Activated gamma-delta T cell treated with anti-CD3 and anti-CD28 coated beads, Interleukin-2, amount 50 U/mL, for 16 hours (primary cell): ENCODE measurements at places on chromosomes 4 and X.

- DNase-seq, result no peak
Observed at GRCh38 chr4:165926307-165926706, 53.3 kb downstream of the TLL1 start.

GRCh38 chrX:34658326-34658725 is 1.2 kb upstream of the TMEM47 start:
- no peak for DNase-seq

- no peak for DNase-seq
Observed at GRCh38 chrX:9647431-9647830, 118.2 kb downstream of the GPR143 start.

DNA sequence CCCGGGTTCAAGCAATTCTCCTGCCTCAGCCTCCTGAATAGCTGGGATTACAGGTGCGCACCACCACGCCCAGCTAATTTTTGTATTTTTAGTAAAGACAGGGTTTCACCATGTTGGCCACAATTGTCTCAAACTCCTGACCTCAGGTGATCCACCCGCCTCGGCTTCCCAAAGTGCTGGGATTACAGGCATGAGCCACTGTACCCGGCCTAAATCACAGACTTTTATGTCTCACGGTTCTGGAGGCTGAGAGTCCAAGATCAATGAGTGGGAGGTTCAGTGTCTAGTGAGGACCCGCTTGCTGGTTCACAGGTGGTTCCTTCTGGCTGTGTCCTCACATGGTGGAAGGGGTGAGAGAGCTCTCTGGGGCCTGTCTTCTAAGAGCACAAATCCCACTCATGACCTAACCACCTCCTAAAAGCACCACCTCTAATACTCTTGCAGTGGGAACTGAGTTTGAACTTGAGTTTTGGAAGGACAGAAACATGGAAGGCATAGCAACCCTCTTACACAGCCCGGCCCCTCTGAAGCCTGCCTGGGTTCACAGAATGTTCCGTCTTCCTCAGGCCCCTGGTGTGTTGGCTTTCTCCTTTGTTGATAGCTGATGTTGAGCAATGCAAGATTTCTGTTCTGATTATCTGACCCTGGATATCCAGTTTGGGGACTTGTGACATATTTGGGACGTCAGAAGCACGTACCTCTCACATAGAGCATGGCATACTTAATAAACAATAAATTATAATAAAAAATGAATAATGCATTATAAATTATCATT is 1.9 kb upstream of the AKAP17A start:
- DNase-seq, result no peak

DNA sequence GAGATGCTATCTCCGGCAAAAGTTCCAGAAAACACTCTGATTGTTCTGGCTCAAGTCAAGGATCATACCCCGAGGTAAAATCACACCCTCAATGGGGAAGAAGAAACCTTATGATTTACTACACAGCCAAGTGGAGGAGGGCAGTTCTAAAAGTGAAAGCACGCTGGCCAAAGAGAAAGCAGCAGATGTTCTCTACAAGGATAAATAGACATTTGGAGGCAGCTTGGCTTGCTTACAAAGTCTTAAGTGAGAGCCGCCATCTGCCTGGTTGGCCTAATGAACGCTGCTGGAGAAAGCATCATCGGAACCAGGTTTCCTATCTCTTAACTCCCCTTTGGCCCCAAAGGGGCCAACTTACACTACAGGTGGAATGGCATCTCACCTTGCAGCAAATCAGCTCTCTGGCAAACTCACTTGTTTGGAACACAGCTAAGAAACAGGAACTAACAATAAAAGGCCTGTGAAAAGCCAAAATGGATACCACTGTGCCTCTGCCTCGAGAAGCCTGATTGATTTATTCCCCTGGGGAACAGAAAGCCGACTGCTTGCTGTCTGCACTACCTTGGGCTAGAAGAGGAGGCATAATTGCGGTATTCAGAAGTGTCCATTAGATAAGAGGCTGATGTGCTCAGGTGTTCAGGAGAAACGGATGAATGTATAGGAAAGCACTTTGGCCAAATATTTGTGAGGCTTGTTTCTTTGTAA is 22.8 kb downstream of the FRAS1 start:
- no peak for DNase-seq

- no peak for DNase-seq
Observed at GRCh38 chrX:111511477-111511876, at the start of gene SERTM2. Gene SERTM2 (plus strand): TSS chrX:111511645. CDS start chrX:111518858, 7,213 bp downstream.

GRCh38 chr4:144185086-144185485 is 44.6 kb upstream of the GYPA start:
- no peak for DNase-seq

GRCh38 chr4:88027611-88028608 is 20.5 kb downstream of the PKD2 start:
- no peak for DNase-seq

GRCh38 chr4:38855466-38855865 is 1.2 kb downstream of the TLR6 start:
- DNase-seq, result no peak

- no peak for DNase-seq
Observed at GRCh38 chrX:47179221-47179927, 14.3 kb upstream of the UBA1 start.

DNA sequence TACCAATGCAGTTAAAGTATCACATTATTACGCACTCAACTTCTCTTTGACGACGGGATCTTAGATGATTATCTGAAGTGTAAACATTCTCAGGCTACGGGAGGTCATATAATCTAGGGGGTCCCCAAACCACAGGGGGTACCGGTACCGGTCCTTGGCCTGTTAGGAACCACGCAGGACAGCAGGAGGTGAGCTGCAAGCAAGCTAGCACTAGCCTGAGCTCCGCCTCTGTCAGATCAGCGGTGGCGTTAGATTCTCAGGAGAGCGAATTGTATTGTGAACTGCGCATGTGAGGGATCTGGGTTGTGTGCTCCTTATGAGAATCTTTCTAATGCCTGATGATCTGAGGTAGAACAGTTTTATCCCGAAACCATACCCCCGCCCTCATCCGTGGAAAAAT is 20.6 kb upstream of the PRR27 start:
- no peak for DNase-seq

DNA sequence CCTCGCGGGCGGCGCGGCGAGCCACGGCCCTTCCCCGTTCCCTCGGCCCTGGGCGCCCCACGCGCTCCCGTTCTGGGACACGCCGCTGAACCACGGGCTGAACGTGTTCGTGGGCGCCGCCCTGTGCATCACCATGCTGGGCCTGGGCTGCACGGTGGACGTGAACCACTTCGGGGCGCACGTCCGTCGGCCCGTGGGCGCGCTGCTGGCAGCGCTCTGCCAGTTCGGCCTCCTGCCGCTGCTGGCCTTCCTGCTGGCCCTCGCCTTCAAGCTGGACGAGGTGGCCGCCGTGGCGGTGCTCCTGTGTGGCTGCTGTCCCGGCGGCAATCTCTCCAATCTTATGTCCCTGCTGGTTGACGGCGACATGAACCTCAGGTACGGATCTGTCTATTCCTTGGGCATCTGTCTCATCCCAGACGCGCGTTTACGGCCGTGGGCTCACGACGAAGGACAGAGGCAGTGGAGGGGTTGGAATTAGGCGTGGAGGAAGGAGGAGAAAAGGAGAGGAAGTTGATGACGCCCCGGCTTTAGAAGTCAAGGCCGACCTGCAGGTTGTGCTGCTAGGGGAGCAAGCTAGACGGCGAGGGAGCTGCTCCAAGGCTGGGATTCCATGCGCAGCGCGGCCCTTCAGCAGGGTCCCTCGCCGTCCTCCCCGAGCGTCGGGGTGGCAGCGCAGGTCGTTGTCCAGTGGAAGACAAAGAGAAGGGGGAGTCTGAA is 792 bp downstream of the SLC10A4 start:
- no peak for DNase-seq

- no peak for DNase-seq
Observed at GRCh38 chr4:120760047-120760446, 162.5 kb downstream of the PRDM5 start.

GRCh38 chr4:75001871-75002270 is 69.0 kb downstream of the PARM1 start:
- DNase-seq, result no peak

GRCh38 chrX:13360146-13360545 is 40.3 kb upstream of the ATXN3L start:
- no peak for DNase-seq

- no peak for DNase-seq
Observed at GRCh38 chrX:9072281-9072680, 38.4 kb upstream of the FAM9B start.

DNA sequence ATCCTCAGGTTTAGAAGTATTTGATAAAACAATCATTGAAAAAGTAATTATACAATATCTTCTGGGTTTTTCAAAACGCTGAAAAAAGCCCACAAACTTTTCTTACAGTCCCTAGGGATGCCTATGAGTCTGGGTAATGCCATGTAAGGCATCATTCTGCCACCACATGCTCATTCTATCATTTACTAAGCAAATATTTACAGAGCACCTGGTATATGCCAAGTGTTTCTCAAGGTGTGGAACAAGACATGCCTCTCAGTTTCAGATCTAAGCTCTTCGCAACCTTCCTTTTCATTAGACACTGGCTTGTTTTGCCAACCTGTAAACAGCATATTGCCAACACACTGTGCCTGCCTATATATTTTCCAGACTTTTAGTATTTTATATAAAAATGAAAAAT is 17.7 kb downstream of the MID1 start:
- no peak for DNase-seq

GRCh38 chrX:84487365-84488353 is 14.6 kb downstream of the HDX start:
- no peak for DNase-seq

GRCh38 chrX:69024931-69025330 is 140.3 kb downstream of the PJA1 start:
- DNase-seq, result no peak

DNA sequence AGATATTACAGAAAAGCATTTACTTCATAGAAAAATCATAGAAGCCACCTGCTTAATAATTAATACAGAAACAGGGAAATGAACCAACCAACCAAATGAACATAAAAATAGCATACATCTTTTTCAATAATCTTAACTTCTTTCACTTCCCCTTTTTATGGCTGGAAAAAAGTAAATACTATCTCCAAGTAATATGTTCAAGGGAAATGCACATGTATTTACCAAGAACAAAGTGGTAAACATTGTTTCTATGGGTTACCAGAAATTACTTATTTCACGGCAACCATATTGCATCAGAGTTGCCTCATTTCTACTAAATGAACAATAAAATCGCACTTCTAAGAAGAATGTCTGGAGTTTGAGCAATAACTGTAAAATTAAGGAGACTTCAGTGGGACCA is 321.3 kb downstream of the TMA16 start:
- DNase-seq, result no peak

GRCh38 chr4:17468619-17469221 is 43.2 kb downstream of the QDPR start:
- DNase-seq, result no peak

- DNase-seq, result no peak
Observed at GRCh38 chrX:17549107-17549651, 174.2 kb downstream of the NHS start.

DNA sequence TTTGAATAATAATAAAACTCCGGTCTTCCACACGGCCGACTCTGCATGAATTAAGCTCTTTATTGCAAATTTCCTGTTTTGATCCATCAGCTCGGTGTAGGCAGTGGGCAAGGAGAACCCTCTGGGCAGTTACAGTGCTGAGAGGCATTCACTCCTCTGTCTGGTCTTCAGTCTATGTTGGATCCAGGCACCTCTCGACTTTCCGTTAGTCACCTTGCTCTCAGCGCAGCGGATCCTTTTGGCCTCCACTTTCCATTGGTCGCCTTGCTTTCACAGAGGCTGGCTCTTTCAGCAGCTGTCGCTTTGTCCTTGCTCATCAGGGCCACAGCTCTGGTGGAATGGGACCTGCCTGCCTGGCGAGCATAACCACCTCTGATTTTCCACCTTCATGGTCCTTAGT is 52.9 kb downstream of the TRMT44 start:
- DNase-seq, result no peak

GRCh38 chr4:161929956-161930355 is 233.8 kb downstream of the FSTL5 start:
- DNase-seq, result no peak

DNA sequence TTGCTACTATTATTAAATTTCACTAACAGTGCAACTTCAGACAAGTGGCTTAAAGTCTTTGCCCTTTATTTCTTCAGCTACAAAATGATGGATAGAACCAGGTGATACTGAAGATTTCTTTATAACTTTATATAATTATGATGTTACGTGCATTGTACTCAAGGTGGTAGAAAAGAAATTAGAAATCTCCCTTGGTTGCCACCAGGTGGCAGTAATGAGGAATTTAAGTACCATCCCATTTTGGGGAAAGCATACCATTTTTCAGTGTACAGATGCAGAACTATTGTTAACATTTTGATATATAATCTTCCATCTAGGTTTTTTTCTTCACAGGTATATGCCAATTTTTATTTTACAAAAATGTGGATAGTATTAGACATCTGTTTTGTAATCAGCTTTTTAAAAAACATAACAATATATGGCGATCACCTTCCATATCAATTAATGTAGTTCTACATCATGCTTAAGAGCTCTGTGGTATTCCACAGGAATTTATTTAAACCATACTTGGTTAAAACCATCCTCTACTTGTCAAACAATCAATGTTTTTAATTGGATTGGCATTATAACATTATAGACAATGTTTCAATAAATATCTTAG is 37.7 kb upstream of the RAB33B start:
- peak; percentile 7 for DNase-seq

DNA sequence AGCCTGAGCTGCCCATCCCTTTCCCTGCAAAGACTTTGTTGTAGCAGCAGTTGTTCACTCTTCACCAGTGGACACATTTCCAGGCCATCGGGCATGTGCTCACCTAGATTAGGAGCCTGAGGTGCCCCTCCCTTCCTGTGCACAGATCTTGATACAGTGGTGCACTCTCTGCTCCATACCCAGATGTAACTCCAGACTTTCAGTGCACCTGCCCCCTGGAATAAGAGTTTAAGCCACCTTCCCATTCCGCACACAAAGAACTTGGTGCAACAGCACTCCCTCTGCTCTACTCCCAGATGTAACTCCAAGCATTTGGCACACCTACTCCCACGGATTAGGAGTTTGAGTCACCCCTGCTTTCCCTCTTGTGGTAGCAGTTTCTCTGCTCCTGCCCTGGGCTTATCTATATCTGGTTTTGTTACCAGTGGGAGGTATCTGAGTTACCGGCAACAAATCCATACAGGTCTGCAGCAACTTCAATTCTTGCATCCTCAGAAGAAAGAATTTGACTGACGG is 36.0 kb upstream of the PLK4 start:
- DNase-seq, result no peak

DNA sequence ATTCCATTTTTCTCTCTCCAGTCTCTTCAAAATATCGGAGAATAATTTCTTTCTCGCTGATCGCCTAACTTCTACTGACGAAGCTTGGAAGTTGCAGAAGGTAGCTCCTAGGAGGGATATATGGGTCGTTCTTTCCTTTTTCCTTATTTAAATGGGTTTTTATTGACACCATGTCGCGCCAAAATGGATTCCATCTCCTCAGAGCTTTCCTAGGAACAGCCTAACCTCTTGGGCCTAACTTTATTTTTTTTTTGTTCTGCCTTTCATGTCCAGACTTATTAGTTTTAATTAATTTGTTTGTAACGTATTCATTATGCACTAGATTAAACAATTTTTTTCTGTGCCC is 359.4 kb upstream of the ZCCHC13 start:
- no peak for DNase-seq

GRCh38 chrX:39843318-39843717 is 254.4 kb downstream of the BCOR start:
- no peak for DNase-seq
